ENCODE measurements at places on chromosomes 6 and 20.
A peak's percentile ranks its signal among the peaks of the same experiment; 100 is the strongest.

DNA sequence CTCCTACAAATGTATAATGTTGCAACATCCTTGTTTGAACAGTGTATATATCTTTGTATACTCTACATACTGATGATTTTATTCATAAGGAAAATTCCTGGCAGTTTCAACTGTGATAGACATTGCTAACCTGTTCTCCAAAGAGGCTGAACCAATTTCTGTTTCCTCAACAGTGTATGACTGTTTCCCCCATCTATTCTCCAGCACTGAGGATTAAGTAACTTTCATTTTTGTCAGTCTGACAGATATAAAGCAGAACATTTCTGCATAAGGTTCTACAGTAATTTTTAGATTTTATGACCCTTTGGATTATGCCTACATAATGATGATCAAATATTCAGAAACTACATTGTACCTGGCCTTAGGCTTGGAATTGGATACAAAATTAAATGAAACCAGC is 9.9 kb downstream of the PPP1R16B start:
- DNase-seq, result no peak

- DNase-seq, result peak; percentile 59
These were observed 622 bp upstream of the KIZ start for GRCh38 chr20:21125072-21125848.

GRCh38 chr6:10901770-10902169 is 14.9 kb downstream of the SYCP2L start:
- peak; percentile 65 for DNase-seq

DNA sequence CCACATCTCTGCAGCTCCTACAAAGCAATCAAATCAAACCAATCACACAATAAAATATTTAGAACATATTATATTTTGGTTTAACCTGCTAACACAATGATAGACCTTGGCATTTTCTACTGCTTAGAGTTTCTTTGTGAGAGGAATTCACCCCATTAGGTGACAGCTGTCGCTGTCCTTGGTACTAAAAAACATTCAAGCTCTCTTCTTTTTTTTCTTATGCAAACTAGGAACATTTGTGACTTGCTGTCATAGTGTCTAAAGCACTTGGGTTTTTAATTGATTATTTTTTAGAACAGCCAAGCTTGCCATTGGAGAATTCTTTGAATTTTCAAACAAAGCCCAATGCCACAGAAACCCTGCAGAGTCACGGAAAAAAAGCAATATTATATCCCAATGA is 46.4 kb downstream of the CNR1 start:
- no peak for DNase-seq

GRCh38 chr6:89087881-89088280 is 7.3 kb downstream of the PNRC1 start:
- no peak for DNase-seq

Data from KG1 (cell line).